ENCODE measurements at places on chromosomes 3 and 15.

DNA sequence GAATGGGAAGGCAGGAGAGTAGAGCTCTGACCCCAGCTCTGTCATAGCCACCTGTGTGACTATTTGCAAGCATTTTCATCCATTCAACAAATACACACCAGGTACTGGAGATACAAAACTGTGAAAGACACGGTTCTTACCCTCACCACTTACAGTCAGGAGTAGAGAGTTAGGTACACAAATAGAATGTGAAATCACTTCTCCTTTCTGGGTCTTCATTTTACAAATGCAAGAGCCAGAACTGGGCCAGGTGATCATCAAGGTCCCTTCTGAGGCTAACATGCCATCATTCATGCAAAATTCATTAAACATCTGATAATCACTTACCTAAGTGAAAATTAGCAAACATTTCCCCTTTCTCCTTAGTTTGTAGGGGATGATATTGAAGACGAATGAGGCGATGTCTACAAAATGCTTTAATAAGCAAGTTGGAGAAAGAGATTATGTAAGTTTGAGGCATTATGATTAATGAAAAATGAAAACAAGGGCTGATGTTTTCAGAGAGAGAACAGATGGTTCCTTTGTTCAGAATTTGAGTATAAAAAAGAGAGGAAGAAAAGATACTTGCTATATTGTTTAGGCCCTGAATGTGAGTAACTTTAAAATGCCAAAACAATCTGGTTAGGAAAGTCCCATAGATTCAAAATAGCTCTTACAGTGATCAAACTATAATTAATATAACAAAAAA is 88.6 kb downstream of the LPP start:
- DNase-seq: no peak

- no peak for DNase-seq
Observed at GRCh38 chr3:62295571-62295970, 77.8 kb downstream of the FEZF2 start.

GRCh38 chr15:39248204-39248603 is 332.7 kb upstream of the THBS1 start:
- DNase-seq: no peak

- DNase-seq: no peak
Observed at GRCh38 chr3:100465892-100466777, 26.3 kb upstream of the TMEM45A start.

GRCh38 chr3:104385421-104385820 is 981.3 kb upstream of the ALCAM start:
- no peak for DNase-seq

DNA sequence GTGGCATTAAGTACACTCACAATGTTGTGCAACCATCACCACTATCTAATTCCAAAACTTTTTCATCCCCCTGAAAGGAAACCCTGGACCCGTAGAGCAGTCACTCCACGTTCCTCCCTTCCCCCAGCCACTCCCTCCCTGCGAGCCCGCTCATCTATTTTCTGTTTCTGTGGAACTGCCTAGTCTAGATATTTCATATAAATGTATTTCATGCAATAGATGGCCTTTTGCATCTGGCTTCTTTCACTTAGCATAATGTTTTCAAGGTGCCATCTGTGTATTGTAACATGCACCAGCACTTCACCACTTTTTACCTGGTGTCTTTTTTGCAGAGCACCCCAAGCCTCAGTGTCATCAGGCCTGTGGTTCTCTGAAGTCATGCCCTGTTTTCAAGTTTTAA is 10.7 kb downstream of the CGNL1 start:
- no peak for DNase-seq

DNA sequence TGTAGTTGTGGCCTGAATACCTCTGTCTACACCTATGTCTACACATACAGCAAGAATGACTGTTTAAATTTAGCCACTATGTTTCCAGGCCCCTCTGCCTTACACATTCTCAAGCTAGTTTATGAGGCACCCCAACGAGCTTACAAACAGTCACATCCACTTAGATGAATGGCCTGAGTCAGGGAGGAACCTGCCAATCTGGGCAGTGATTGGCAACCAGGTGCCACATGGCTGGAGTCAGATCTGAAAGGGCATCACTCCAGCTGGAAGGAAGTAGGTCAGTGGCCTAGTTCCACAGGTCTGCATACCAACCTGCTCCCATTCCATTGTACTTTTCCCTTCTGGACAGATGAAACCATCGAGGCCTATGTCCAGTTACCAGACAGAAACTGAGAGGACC is 136.3 kb downstream of the FOXP1 start:
- DNase-seq: no peak

DNA sequence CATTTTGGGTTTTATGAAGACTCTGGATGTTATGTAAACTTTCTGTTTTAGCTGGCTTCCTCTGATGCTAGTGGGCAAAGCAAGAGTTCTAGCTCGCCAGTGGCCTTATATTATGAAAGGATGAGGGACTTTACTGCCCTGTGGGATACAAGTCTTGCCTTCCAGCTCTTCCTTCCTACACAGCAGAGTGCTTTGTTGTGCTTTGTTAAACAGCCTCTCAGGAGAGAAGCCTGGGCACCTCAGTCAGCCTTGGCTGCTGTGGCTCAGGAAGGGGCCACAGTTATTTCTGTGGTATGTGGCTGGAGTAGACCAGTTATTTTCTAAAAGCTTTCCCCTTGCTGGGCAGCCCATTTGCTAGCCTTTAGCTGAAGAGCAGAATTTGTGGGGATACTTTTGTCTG is 69.5 kb upstream of the SUCLG2 start:
- DNase-seq: no peak

DNA sequence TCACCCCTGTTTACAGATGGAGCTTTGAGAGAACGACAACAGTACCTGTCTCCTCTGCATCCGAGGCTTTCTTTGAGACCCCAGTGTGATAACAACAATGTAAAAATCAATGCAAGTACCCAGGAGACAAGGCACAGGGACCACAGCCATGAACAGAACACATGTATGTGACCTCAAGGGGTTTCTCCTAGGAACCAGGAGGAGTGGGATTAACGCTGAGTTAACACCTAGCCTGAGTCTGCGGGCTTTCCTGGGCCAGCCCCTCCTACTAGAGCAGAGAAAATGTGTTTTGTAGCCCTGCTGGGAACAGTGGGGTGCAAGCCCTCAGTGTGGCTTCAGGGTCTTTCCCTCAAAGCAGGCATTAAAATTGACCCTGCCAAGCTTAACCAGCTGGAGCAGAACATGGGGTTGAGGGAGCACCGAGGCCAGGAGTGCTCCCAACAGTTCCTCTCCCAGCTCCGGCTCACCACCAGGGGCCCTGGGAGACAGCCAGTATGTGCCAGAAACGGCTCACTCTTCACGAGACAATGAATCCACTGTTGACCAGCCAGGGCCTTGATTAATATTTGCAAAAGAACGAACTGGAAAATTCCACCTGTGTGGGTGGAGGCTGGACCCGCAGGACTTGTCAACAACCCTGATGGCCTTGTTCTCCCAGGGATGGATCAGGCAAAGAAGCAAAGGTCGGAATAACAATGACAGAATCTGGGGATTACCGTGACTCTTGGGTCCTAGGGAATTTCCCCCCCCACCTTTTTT is 3.6 kb downstream of the CHDH start:
- no peak for DNase-seq

GRCh38 chr3:161415506-161416231 is 44.4 kb upstream of the SPTSSB start:
- no peak for DNase-seq

- DNase-seq: no peak
Observed at GRCh38 chr3:128266453-128266852, 113.2 kb downstream of the EEFSEC start.

DNA sequence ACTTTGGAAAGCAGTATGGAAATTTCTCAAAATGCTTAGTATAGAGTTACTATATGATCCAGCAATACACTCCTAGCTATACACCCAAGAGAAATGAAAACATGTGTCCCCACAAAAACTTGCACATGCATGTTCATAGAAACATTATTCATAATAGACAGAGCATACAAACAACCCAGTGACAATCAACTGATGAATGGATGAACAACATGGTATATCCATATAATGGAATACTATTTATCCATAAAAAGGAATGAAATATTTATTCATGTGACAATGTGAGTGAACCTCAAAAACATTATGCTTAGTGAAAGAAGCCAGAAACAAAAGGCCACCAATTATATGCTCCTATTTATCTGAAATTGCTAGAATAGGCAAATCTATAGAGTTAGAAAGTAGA is 6.7 kb downstream of the MYH15 start:
- DNase-seq: no peak

DNA sequence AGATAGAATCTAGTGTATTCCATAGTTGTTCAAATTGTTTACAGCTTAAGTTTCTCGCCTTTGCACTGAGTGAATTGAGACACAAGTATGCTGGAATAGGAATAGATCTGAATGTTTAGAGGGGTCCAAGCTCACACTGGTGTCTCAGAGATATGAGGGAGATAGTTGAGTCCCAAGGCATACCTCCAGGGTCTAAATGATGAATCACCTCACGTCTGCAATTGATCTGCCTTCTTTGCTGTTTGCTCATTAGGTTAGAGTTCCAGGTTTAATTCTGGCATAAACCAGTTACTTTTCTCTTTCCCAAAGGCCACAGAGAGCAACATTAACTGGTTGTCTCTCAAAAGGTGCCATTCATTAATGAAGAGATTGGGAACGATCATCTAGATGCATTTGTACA is 106.3 kb upstream of the MME start:
- no peak for DNase-seq

GRCh38 chr3:120462409-120462959 is 11.7 kb upstream of the FSTL1 start:
- no peak for DNase-seq

- no peak for DNase-seq
Observed at GRCh38 chr3:152060701-152061100, 187.3 kb downstream of the SUCNR1 start.

DNA sequence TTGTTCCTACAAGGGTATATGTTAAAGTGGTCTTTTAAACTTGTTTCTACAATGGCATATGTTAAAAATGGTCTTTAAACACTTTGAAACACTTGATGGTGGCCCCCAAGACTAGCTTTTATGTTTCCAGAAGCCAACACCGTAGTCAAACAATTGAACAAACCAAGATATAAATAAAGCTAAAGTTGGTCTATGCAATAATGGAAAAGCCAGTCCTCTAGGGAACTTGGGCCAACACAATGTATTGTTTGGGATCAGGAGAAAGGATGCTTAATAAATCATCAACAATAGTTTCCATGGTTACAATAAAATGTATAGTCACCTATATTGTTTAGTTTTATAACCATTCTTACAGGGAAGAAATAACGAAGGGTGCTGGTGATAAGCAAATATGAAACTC is 137.2 kb downstream of the RORA start:
- DNase-seq: no peak

- DNase-seq: no peak
Observed at GRCh38 chr15:61530769-61531168, 301.7 kb upstream of the RORA start.

All from NCI-H1417 treated with DMSO at 0.1 percent for 48 hours (cell line).